Ascending aorta (tissue), 2 donors: ENCODE measurements at places on chromosomes 3 and 15.

GRCh38 chr3:156631323-156631722 is 43.1 kb upstream of the TIPARP start:
- H3K36me3 ChIP-seq: no peaks in the 10 kb centered on the region
- no peaks in the 10 kb centered on the region for H3K4me1 ChIP-seq
- DNase-seq: no peak
- no peak overlapping the region for H3K27ac ChIP-seq

- H3K36me3 ChIP-seq: no peaks in the 10 kb centered on the region
- no peaks in the 10 kb centered on the region for H3K27me3 ChIP-seq
- H3K4me3 ChIP-seq: no peak overlapping the region
- DNase-seq: no peak
- H3K4me1 ChIP-seq: peaks cover 3% of the 10 kb centered on the region
Observed at GRCh38 chr3:195162033-195162669, 108.8 kb downstream of the XXYLT1 start.

DNA sequence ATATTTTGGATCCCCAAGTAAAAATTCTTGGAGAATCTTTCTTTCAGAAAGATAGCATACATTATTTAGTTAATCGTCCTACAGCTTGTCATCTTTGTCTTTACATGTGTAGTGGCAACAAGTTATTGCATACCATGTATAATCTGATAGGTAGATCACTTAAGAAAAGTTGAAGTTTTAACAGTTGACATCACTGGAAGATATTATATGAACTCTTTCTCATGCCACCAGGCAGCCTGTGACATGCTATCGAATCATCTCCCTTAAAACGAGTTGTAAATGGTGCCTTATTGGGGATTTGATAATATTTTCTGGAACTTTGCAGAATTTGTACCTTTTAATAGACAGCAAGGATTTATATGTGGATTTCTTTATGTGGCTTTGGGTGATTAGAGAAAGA is 8.7 kb downstream of the U2SURP start:
- H3K27me3 ChIP-seq: no peaks in the 10 kb centered on the region
- no peak for DNase-seq
- H3K4me3 ChIP-seq: no peak overlapping the region
- H3K4me1 ChIP-seq: peaks cover 3% of the 10 kb centered on the region
- peaks cover 5% of the 10 kb centered on the region for H3K36me3 ChIP-seq
- no peak overlapping the region for H3K27ac ChIP-seq

DNA sequence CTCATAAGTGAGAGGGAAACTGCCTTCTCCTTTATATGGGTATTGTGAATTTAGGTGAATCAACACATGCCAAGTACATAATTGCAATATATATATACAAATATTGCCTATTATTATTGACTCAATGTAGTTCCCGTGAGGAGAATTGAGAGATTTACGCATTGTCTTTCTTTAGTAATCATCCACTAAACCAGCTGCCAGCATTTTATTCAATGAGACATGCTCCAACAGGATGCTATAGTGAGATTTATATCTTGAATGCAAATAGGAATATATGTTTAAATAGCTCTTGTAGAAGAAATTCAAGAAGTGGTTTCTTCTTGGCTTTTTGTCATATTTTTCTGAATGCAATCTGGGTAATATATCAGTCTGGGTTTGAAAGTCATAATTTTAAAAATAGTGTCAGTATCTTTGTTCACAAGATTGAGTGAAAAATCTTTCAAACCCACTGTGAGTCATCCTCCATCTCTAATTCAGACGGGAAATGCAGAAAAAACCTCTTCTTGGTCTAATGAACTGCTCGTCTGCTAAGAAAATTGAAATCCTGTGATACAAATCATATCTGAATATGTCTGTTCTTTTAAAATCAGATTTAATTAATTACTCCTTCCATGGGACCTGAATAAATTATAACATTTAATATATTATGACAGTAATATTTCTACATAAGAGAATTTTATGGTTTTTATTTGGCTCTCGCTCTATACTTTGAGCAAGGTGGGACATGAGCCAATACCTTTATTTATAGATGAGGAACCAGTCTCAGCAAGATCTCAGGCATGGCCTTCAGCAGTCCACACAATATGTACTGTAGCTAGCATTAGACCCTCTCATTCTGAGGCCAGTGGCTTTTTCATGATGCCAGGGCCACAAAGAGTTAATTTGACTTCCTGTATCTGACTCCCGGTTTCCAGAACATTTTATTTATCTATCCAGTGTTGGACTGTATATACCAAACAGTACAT is 516.0 kb downstream of the GABRG3 start:
- no peak for DNase-seq
- H3K27ac ChIP-seq: no peak overlapping the region
- H3K27me3 ChIP-seq: no peaks in the 10 kb centered on the region
- H3K4me1 ChIP-seq: no peaks in the 10 kb centered on the region
- no peaks in the 10 kb centered on the region for H3K36me3 ChIP-seq
- no peak overlapping the region for H3K4me3 ChIP-seq

- H3K4me1 ChIP-seq: peaks cover 46% of the 10 kb centered on the region
- H3K4me3 ChIP-seq: no peak overlapping the region
- H3K27me3 ChIP-seq: no peaks in the 10 kb centered on the region
- peak overlapping the region; percentile 94 for H3K27ac ChIP-seq
- no peaks in the 10 kb centered on the region for H3K36me3 ChIP-seq
Observed at GRCh38 chr15:66619152-66619903, 53.5 kb upstream of the LCTL start.

GRCh38 chr15:68274201-68274848 is 3.2 kb upstream of the FEM1B start:
- H3K36me3 ChIP-seq: no peaks in the 10 kb centered on the region
- peaks cover 34% of the 10 kb centered on the region for H3K4me1 ChIP-seq
- H3K4me3 ChIP-seq: no peak overlapping the region
- H3K27ac ChIP-seq: peak overlapping the region; percentile 99

GRCh38 chr3:184361932-184362667 is 590 bp downstream of the POLR2H start:
- peak overlapping the region; percentile 78 for H3K4me3 ChIP-seq
- peaks cover 8% of the 10 kb centered on the region for H3K36me3 ChIP-seq
- peaks cover 15% of the 10 kb centered on the region for H3K4me1 ChIP-seq
- peak; percentile 35 for DNase-seq
